ENCODE measurements at places on chromosomes 7 and 10.

GRCh38 chr10:85667638-85668233 lies 698.9 kb downstream of the GRID1 start:
- no peak overlapping the region for H3K27ac ChIP-seq
- no peak overlapping the region for H3K4me3 ChIP-seq
- H3K27me3 ChIP-seq: no peaks in the 10 kb centered on the region

DNA sequence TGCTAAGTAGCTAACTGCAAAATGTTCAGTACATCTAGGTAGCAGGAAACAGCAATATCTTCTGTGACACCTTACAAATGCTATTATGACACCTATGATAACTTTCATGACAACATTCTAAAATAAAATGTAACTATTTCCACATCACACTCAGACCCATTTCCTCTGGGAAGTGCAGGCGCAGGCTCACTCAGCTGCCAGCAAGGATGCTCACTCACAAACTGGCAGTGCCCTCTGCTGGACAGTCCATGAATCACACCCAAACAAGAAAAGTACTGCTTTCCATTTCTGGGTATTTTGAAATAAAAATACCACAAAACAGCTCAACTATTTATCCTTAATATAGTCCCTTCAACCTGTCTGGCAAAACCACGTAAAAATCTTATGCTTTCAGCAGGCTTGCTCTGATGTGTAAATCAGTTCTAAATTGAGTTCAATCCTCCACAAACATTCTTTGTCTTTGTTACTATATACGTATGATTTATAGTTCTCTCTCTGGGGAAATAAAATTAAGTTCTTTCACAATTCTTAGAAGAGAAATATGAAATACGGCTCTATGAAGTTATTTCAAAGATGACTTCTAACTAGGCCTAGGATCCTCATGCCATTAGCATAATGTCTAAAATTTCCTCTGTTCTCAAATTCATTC lies 176.6 kb downstream of the PARD3 start:
- no peaks in the 10 kb centered on the region for H3K27me3 ChIP-seq

DNA sequence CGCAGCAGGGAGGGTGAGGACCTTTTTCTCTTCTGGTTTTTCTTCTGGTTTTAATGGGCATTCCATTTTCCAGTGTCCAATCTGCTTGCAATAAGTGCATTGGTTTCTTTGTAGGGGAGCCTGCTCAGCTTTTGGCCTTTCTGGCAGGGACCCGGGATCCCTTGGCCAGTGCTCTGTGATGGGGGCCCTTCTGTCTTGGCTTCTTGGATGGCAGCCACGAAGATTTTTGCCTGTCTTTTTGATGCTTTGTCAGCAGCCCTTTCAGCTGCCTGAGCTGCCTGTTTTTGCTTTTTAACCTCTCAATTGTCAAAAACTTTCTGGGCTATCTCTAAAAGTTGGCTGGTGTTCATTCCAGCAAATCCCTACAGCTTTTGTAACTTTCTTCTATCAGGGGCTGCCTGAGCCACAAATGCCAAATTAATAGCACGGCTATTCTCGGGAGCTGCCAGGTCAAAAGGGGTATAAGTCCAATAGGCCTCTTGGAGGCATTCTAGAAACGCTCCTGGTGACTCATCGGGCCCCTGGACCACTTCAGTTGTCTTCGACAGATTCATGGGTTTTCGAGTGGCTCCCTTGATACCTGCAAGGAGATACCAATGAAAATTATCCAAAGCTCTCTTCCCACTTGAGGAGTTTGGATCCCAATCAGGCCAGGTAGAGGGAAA lies 179.9 kb upstream of the MBL2 start:
- no peaks in the 10 kb centered on the region for H3K36me3 ChIP-seq
- no peak overlapping the region for H3K27ac ChIP-seq
- DNase-seq: no peak
- H3K4me1 ChIP-seq: no peaks in the 10 kb centered on the region

- H3K27me3 ChIP-seq: peaks cover 16% of the 10 kb centered on the region
- H3K36me3 ChIP-seq: no peaks in the 10 kb centered on the region
- H3K27ac ChIP-seq: no peak overlapping the region
- no peak for DNase-seq
- no peaks in the 10 kb centered on the region for H3K4me1 ChIP-seq
Observed at GRCh38 chr7:133186060-133186459, 66.8 kb upstream of the EXOC4 start.

DNA sequence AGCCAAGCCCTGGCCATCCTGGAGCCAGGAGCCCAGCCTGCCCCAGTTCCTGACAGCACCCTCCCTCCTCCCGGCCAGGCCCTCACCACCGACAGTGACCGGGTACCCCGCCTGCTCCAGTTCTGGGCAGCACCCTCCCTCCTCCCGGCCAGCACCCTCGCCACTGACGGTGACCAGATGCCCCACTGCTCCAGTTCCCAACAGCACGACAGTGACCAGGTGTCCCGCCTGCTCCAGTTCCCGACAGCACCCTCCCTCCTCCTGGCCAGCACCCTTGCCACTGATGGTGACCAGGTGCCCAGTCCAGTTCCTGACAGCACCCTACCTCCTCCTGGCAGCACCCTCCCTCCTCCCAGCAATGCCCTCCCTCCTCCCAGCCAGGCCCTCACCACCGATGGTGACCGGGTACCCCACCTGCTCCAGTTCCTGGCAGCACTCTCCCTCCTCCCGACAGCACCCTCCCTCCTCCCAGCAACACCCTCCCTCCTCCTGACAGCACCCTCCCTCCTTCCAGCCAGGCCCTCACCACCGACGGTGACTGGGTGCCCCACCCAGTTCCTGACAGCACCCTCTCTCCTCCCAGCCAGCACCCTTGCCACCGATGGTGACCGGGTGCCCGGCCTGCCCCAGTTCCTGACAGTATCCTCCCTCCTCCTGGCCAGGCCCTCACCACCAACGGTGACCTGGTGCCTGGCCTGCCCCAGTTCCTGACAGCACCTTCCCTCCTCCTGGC lies 40.3 kb downstream of the VIPR2 start:
- H3K4me3 ChIP-seq: no peak overlapping the region
- DNase-seq: peak; percentile 44
- peaks cover 3% of the 10 kb centered on the region for H3K4me1 ChIP-seq
- no peaks in the 10 kb centered on the region for H3K36me3 ChIP-seq
- no peak overlapping the region for H3K27ac ChIP-seq
- H3K27me3 ChIP-seq: no peaks in the 10 kb centered on the region

DNA sequence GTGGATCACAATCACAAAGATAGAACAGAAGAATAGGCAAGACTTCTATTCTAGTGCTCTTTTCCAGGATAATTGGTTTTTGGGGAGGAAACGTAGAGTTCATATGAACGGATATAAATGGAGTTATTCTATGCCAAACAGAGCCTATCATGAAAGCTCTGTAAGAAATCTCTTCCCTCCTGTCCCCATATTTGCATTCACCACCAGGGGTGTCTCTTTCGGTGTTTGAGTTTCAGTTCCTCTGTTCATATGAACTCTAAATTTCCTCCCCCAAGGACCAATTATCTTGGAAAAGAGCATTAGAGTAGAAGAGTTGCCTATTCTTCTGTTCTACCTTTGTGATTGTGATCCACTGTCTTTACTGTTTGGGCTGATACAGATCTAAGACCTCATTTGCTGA lies 48.3 kb upstream of the CDC14C start:
- no peaks in the 10 kb centered on the region for H3K36me3 ChIP-seq
- DNase-seq: no peak
- no peak overlapping the region for H3K4me3 ChIP-seq
- no peak overlapping the region for H3K27ac ChIP-seq

DNA sequence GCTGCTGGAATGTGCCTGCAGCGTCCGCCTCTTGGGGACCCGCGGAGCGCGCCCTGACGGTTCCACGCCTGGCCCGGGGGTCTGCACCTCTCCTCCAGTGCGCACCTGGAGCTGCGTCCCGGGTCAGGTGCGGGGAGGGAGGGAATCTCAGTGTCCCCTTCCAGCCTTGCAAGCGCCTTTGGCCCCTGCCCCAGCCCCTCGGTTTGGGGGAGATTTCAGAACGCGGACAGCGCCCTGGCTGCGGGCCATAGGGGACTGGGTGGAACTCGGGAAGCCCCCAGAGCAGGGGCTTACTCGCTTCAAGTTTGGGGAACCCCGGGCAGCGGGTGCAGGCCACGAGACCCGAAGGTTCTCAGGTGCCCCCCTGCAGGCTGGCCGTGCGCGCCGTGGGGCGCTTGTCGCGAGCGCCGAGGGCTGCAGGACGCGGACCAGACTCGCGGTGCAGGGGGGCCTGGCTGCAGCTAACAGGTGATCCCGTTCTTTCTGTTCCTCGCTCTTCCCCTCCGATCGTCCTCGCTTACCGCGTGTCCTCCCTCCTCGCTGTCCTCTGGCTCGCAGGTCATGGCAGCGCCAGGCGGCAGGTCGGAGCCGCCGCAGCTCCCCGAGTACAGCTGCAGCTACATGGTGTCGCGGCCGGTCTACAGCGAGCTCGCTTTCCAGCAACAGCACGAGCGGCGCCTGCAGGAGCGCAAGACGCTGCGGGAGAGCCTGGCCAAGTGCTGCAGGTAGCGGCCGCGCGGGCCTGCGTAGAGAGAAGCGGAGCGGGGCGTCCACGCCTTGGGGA lies 645 bp downstream of the SLC26A4 start:
- peaks cover 36% of the 10 kb centered on the region for H3K27me3 ChIP-seq
- no peak for DNase-seq
- no peaks in the 10 kb centered on the region for H3K36me3 ChIP-seq
- H3K4me3 ChIP-seq: peak overlapping the region; percentile 48

Measured in natural killer cell treated with Interleukin-12 subunit alpha and Interleukin-12 subunit beta and Interleukin-15 and Interleukin-18, amount 100 ng/mL, for 72 hours (primary cell).